Neuronal stem cell (in vitro differentiated cells): ENCODE measurements at places on chromosomes 7 and 10.
A peak's percentile ranks its signal among the peaks of the same experiment; 100 is the strongest.

DNA sequence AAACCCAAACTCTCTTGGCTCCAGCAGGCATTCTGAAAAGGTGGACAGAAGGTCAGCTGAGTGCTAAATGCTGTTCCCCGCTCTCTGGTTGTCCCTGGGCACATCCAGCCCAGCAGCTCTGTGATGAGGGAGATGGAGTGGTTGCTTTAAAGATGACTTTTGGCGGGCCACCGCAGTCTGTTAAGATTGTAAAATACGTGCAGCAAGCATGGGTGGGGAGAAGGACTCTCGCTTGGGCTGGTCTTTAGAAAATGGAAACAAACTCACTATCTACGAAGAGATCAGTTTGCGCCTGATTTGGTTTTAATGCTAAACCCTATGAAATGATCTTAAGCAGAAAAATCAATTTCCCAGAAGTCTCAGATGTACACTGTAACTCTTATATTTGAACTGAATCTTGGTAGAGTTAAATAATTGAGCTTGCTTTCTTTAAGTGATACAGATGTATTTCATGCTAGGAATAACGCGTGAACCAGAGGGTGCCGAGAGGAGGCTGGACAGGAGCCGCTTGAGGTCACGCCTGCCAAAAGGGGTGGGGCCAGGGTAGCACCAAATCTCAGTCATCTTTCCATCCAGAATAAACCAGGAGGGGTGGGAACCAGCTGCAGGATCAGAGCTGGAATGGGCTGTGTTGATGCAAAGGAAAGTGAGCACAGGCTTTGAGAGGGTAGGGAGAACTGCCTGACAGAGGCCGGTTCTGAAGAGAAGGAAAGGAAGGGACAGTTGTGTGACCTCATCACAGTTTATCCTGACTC is 170.2 kb upstream of the MKI67 start:
- H3K27ac ChIP-seq = no peak overlapping the region
- H3K4me1 ChIP-seq = no peaks in the 10 kb centered on the region
- no peak for DNase-seq
- no peaks in the 10 kb centered on the region for H3K27me3 ChIP-seq

DNA sequence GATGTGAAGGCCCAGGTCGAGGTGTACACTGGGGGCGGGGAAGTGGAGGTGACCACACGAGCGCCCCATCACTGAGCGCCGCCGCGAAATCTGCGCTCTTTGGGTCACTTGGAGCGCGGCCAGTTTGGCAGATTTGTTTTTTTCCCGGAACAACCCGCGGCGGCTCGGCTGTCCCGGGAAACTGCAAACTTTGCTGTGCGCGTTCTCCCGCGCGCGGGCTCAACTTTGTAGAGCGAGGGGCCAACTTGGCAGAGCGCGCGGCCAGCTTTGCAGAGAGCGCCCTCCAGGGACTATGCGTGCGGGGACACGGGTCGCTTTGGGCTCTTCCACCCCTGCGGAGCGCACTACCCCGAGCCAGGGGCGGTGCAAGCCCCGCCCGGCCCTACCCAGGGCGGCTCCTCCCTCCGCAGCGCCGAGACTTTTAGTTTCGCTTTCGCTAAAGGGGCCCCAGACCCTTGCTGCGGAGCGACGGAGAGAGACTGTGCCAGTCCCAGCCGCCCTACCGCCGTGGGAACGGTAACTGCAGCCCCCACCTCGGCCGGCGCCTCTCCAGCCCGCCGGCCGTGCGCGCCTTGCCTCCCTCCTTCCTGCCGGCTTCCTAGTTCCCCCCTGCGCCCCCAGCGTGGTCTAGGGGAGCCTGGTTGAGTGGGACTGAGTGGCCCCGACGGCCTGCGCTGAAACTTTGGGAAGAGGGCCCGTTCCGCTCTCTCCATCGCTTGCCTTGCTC is at the start of gene CASP7:
Gene CASP7, plus strand, starts transcription at position 450 of the 727 bp plus-strand sequence. CDS start 17,582 bp downstream, outside the sequence.
- H3K4me3 ChIP-seq = peak within 1 kb of the TSS; percentile 97
- DNase-seq = peak; percentile 82
- peaks cover 8% of the 10 kb centered on the region for H3K4me1 ChIP-seq
- H3K27ac ChIP-seq = peak within 1 kb of the TSS; percentile 85

- DNase-seq = no peak
- no peaks in the 10 kb centered on the region for H3K27me3 ChIP-seq
- peaks cover 2% of the 10 kb centered on the region for H3K4me1 ChIP-seq
- H3K27ac ChIP-seq = no peak overlapping the region
- no peaks in the 10 kb centered on the region for H3K36me3 ChIP-seq
Observed at GRCh38 chr7:69994218-69994617, 395.9 kb downstream of the AUTS2 start.

- H3K27me3 ChIP-seq = no peaks in the 10 kb centered on the region
- no peak overlapping the region for H3K4me3 ChIP-seq
- H3K36me3 ChIP-seq = peaks cover 13% of the 10 kb centered on the region
- DNase-seq = no peak
- no peak overlapping the region for H3K27ac ChIP-seq
- H3K4me1 ChIP-seq = no peaks in the 10 kb centered on the region
Observed at GRCh38 chr10:102280397-102281101, 35.2 kb downstream of the GBF1 start.
